ENCODE measurements at places on chromosomes 4 and X.

- DNase-seq, result no peak
Measured at GRCh38 chr4:176910646-176911045, 117.9 kb upstream of the VEGFC start.

DNA sequence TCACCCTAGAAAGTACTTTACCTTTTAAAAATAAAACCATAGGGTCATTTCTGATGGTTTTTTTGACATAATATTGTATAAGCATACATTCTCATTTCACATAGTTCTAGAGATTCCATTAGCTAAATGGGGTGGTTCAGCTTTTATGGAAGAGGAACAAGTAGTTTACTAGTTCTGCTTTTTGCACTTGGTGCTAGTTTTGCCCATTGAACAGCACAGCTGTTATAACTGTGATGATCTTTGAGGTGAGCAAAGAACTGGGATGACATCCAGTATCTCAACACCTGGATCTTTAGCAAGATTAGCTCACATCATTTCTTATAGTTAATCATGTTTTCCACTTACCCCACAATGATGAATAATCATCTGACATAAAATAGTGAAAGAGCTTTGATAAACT, 40.9 kb downstream of the MOB1B start:
- DNase-seq, result no peak

DNA sequence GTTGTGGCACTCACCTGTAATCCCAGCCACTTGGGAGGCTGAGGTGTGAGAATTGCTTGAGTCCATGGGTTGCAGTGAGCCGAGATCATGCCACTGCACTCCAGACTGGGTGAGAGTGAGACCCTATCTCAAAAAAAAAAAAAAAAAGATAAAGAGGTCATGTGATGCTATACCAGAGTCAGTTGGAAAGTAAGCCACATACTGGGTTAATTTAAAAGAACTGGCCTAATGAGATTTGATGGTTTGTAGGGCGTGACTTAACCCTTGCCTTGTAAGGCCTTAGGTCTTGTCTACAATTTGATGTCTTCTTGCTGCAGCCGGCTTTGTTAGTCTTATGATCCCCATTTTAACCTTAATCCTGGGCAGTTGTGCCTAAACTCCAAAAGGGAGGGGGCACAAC, 5.2 kb downstream of the MGST2 start:
- no peak for DNase-seq

- no peak for DNase-seq
Measured at GRCh38 chrX:1466232-1466661, 13.5 kb upstream of the ASMTL start.

DNA sequence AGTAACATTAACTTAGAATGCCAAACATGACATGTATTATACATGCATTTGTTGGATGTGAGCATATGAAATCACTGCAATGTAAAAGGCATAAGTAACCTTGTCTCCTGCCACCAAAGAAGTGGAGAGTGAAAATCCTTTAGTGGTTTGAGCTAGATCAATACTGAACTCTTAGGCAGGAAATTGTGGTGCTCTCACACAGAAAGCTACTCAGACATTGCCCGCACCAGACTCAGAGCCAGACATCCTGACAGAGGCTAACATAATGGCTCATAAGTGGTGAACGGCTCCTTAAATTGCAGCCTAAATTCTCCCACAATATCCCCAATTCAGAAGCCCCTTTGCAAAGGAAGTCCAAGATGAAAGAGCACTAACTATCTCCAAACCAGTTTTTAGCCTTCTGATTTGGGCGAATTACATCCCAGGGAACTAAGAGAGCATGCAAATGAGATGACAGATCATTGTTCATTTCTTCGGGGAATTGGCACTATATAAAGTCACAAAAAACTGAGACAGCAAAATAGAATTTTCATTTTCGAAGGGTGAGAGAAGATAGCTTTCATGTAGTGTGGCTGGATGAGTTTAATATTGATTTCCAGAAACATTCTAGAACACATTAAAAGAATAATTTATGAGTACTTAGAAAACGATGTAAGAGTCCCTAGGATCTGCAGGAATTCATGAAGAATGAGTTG, 233.6 kb upstream of the RPS6KA3 start:
- no peak for DNase-seq

GRCh38 chr4:80655662-80656061, 320.1 kb downstream of the CFAP299 start:
- no peak for DNase-seq

GRCh38 chr4:76690906-76691275, 207.1 kb downstream of the SOWAHB start:
- DNase-seq, result no peak

- no peak for DNase-seq
Measured at GRCh38 chr4:61407642-61408618, 207.8 kb downstream of the ADGRL3 start.

- DNase-seq, result peak; percentile 23
Measured at GRCh38 chrX:41335958-41336331, 2.0 kb downstream of the DDX3X start.

GRCh38 chrX:141733371-141733770, 34.8 kb upstream of the SPANXD start:
- DNase-seq, result peak; percentile 39

- no peak for DNase-seq
Measured at GRCh38 chr4:102338405-102338804, 6.9 kb downstream of the SLC39A8 start.

- peak; percentile 53 for DNase-seq
Measured at GRCh38 chrX:34918856-34919255, 23.7 kb upstream of the FAM47B start.

DNA sequence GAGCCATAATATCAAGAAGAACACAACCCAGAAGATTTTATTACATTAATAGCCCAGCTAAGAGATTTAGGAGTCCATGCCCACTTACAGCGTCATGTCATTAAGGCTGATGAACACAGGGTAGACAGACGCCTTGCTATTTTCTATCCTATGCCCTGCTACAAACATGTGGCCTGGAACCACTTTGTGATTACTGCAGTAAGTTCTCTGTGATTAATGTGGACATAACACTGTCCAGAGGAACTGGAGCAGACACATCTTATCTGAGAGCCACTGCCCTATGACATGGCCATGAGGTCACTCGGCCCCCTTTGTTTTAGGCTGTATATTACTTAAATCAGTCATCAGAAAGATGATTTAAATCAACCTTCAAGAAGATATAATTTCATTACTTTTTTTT, 211.7 kb downstream of the MAML3 start:
- no peak for DNase-seq

DNA sequence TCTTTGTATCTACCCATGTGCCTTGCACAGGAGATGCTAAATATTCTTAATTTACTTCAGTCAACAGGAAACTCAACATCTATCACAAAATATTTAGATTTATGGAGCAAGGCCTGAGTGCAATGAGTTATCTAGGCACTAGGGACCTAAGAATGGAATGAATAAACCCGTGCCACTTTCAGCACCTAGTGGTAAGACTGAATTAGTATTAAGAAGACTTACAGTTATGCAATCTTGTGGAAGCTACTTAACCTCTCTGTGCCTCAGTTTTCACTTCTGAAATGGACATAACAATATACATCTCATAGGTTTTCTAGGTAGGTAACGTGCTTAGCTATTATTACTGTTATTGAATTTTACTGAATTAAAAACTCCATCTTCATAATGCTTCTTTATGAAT, 144.6 kb upstream of the MAP3K15 start:
- DNase-seq, result no peak

- DNase-seq, result no peak
Measured at GRCh38 chr4:37890801-37891259, at the start of gene TBC1D1. Gene TBC1D1, plus strand, starts transcription at chr4:37891084. Its CDS starts 11,012 bp downstream, at chr4:37902096.

- DNase-seq, result no peak
Measured at GRCh38 chrX:104679175-104679574, 113.2 kb downstream of the IL1RAPL2 start.

GRCh38 chrX:153685156-153685536, 2.6 kb upstream of the SLC6A8 start:
- DNase-seq, result no peak

GRCh38 chrX:11406109-11406765, 113.0 kb downstream of the AMELX start:
- DNase-seq, result peak; percentile 45

DNA sequence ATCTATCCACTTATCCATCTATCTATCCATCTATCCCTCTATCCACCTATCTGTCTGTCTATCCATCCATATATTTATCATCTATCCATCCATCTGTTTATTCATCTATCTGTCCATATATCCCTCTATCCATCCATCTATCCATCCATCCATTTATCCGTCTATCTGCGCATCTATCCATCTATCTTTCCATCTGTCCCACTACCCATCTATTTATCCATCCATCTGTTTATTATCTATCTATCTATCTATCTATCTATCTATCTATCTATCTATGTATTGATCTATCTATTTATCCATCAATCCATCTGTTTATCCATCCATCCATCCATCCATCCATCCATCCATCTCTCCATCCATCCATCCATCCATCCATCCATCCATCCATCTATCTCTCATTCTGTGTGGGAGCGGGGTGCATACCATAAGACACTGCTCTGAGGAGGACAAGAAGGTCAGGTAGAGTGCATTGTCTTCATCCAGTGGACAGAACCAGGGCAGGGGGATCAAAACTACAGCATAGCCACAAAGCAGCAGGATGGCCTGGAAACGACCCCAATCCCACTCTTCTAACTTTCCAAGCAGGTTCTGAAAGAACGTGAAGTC, 53.2 kb upstream of the ENPP6 start:
- no peak for DNase-seq

GRCh38 chrX:7085879-7086278, 61.6 kb upstream of the STS start:
- no peak for DNase-seq

DNA sequence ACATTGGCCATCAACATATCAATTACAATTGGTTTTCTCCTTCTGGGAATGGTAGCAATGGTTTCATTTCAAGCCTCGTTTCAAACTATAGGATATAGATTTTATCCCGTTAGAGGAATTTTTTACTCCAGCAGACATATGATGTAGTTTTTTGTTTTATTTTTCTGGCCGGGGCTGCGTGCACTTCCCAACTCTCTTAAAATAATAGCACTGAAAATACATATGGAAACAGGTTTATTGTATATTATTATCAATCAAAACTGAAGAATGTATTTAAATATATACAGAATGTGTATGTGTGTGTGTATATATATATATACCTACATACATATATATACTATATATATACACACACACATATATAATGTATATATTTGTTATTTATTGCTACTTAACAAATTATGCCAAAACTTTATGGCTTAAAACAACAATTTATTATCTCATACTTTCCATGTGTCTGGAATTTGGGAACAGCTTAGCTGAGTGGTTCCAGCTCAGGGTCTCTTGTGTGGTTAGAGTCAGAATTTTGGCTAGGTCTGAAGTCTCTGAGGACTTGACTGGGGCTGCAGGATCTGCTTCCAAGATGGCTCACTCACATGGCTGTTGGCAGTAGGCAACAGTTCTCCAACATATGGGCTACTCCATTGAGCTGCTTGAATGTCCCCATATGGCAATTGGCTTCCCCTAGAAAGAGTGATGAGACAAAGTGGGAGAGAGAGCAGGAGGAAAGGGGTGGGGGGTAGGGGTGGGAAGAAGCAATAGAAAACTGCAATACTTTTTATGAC, 314.1 kb downstream of the PPP1R2C start:
- no peak for DNase-seq

- DNase-seq, result peak; percentile 48
Measured at GRCh38 chrX:38313190-38313589, 14.1 kb downstream of the RPGR start.

DNA sequence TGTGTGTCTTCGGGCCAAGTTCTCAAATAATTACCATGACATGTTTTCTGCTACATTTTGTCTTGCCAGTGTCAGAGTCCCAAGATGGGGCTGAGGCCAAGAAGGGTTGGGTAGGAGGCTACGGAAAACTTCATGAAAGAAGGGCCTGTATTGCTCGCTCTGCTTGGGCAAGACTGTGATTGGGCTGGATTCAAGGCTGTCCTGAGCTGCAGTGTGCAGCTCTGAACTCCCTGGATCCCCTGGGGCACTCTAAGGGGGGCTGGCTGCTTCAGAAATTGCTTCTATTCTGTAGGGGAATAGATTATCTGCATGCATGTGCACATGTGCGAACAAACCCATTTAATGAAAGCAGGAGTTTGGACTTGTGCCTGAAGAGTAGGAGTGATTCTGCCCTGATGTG, 13.6 kb downstream of the TSPAN6 start:
- DNase-seq, result no peak

DNA sequence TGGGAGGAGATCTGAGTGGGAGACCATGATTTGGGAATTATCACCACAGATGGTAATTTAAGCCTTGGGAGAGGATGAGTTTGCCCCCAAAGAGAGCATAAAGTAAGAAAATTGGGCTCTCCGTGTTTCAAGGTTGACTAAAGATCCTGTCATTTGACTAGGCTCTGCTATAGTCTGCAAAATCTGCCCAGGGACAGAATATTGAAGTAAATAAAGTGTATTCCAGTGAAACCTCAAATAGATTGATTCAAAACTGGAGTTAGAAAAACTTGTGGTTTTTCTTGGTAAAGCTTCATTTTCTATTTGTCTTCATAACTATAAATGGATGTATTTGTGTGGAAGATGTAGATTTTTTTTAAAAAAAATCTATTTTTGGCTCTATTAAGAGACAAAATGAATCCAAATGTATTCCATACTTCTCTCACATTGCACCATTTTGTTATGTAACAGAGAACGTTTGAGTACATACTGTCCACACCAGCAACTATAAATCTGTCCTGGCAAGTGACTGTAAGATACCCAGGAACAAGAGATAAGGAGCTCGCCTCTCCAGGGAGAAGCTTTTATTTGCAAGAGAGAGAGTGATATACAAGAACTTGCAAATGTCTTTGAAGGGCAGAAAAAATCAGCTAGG, 170.2 kb downstream of the CBR4 start:
- DNase-seq, result no peak

- no peak for DNase-seq
Measured at GRCh38 chrX:64186974-64187761, 18.3 kb downstream of the AMER1 start.

DNA sequence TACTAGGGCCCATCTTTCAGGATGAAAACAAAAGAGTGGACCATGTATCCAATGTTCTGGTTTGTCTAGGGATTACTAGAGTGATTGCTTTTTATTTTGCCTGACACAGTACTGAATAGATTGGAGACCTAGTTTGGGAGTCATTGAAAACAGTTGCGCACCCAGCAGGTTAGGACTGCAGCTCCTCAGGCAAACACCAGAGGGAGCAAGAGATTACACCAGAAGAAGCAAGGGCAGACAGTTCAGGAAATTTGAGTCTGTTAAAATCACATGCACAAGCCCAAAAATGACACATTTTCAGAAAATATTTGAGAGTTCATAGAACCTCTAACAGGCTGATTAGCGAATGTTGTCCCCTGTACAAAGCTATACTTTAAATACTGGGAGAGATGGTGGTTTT, 55.6 kb downstream of the CYLC1 start:
- peak; percentile 0 for DNase-seq

GRCh38 chr4:11416071-11416766, 12.5 kb downstream of the HS3ST1 start:
- DNase-seq, result no peak

DNA sequence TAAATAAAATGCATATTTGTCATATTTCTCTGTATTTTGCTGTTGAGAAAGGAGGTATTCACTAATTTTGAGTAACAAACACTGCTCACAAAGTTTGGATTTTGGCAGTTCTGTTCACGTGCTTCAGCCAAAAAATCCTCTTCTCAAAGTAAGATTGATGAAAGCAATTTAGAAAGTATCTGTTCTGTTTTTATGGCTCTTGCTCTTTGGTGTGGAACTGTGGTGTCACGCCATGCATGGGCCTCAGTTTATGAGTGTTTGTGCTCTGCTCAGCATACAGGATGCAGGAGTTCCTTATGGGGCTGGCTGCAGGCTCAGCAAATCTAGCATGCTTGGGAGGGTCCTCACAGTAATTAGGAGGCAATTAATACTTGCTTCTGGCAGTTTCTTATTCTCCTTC, 3.3 kb downstream of the HTT start:
- DNase-seq, result no peak

GRCh38 chrX:17931855-17932254, 70.8 kb upstream of the RAI2 start:
- no peak for DNase-seq
